ENCODE measurements at places on chromosomes 3 and 15. TPM values are rescaled to one million over a fixed set of nuclear protein-coding genes. Genes with fewer than 3 reads are reported as not detected.

HYAL1 gene
- total RNA-seq = not detected

IQCF5 gene
- not detected for total RNA-seq

PP2D1 gene
- total RNA-seq = not detected

CD200 gene
- total RNA-seq = 2.8 TPM

GUCA1C gene
- not detected for total RNA-seq

GOLGA8O gene
- 2.3 TPM for total RNA-seq

C3orf20 gene
- total RNA-seq = 0.42 TPM

CX3CR1 gene
- total RNA-seq = 3.1 TPM

SERPINI2 gene
- not detected for total RNA-seq

IL17RE gene
- total RNA-seq = 12.4 TPM

ARNT2 gene
- not detected for total RNA-seq

HEG1 gene
- total RNA-seq = 20.5 TPM

GP5 gene
- total RNA-seq = 4.0 TPM

GOLGA8T gene
- 0.26 TPM for total RNA-seq

HTR3E gene
- total RNA-seq = not detected

GOLGA8S gene
- total RNA-seq = 0.07 TPM

ALS2CL gene
- 38.4 TPM for total RNA-seq

SLC22A13 gene
- 0.23 TPM for total RNA-seq

CSTA gene
- total RNA-seq = 1.3 TPM

DOCK3 gene
- 1.9 TPM for total RNA-seq

USP3 gene
- total RNA-seq = 288 TPM

GABRR3 gene
- not detected for total RNA-seq

LIPH gene
- 0.32 TPM for total RNA-seq

CYP8B1 gene
- not detected for total RNA-seq
